ENCODE measurements at places on chromosomes 7 and 10.

DNA sequence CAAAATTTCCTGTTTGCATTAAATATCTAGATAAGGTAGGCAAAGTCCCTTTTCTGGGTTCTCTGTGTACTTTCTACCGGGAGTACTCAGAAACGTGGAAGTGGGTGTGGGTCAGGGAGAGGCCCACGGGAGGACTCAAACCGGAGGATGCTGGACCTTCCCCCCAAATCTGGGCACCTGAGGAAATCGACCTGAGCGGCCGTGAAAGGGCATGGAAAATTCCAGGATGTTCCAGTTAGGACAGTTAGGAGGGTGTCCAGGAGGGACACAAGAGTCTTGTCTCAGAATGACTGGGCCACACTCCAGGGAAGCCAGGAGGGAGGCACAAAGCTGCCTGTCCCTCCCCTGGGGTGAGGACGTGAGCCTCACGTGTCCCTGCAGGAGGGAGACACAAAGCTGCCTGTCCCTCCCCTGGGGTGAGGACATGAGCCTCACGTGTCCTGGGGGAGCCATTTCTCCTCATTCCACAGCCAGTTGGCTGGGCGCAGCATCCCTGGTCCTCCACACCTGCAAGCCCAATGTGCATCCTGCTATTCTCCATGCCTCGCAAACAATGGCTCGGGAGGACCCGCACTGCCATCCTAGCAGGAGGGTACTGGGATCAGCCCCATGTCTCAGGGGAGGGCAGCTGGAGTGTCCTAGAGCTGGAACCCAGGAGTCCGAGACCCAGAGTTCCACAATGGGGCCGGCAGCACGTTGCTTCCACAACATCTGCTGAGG is 190.5 kb upstream of the PPP2R2D start:
- DNase-seq: no peak

GRCh38 chr7:86407291-86407690 is 236.4 kb upstream of the GRM3 start:
- no peak for DNase-seq

GRCh38 chr10:114223066-114223465 is 16.0 kb upstream of the VWA2 start:
- no peak for DNase-seq

DNA sequence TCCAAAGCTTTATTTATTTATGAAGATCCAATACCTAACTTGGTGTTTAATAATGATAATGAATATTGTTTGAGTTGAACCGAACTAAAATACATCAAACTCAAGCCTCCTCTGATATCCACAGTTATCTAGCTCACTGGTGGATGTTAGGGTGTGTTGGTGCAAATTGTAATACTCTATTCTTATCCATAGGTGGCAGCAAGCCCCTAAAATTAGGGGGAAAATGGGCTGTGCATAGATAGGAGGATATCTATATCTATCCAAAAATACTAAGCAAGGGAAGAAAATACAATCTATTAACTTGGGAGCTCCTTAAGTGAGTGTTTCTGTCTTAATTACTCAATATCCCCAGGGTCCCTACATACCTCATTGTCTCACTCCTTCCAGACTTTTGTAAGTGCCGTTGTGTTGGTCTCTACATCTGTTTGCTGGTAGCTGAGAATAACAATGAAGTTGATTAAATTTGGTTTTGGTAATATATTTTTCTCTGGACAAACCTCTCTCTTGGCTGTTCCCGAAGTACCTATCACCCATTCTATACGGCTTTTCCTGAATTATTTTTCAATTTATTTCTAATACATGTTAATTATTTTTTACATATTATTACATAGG is 55.0 kb upstream of the VWDE start:
- DNase-seq: peak; percentile 45

DNA sequence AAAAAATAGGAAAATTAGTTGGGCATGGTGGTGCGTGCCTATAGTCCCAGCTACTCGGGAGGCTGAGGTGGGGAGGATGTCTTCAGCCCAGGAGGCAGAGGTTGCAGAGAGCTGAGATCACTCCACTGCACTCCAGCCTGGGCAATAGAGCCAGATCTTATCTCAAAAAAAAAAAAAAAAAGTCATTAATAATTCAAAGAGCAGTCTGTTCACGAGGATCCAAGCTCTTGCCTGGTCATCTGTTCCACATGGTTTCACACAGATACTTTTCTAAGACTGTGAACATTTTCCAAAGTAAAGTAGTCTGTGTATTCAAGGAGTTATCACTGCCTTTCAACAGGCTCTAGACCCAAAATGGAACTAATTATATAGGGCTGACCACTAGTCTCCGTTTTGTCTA is 86.9 kb downstream of the ZNF277 start:
- DNase-seq: no peak

GRCh38 chr10:123284022-123284421 is 129.8 kb downstream of the BUB3 start:
- DNase-seq: peak; percentile 55

GRCh38 chr10:51487576-51487975 is 211.8 kb downstream of the CSTF2T start:
- DNase-seq: no peak

- peak; percentile 89 for DNase-seq
Measured at GRCh38 chr10:79070606-79071395, 2.0 kb downstream of the ZMIZ1 start.

Measured in mesendoderm (in vitro differentiated cells).